ENCODE measurements at places on chromosomes 12 and 14. TPM values are rescaled to one million over a fixed set of nuclear protein-coding genes. Genes with fewer than 3 reads are reported as not detected.

Gene P2RX2
- 3.0 TPM for total RNA-seq

GRCh38 chr14:95510804-95511203 lies 5.6 kb downstream of the SYNE3 start:
- peak; percentile 18 for DNase-seq

DNA sequence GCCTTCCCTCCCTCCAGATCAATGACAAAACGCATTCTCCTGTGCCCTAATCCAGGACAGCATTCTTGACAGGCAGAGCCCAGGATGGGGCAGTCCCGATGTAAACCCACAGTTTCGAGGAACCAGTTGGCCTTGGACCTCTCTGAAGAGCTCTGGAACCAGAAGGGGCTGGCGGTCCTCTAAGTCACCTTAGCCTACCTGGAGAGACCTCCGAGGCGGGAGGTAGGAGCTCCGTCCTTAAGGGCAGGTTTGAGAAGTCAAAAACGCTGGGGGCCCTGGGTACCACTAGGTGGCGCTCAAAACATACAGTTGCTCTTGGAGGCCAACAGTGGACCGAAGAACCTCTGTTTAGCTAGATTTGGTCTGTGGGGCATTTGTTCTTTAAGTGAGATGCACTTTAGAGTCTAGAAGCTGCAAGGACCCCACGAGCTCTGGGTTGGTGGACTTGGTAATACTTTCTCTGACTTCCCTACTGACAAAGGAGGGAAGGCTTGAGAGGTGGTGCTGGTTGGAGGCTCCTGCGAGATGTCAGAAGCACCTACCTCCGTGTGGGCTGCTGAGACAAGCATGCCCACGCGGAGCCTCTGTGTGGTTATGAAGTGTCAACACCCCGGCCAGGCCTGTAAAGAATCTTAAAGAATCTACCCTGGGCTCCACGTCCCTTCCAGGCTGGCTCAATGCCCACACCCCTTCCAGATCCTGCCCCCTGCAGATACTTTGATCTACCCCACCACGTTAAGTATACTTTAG lies 74.8 kb upstream of the CHST11 start:
- DNase-seq: peak; percentile 95

DNA sequence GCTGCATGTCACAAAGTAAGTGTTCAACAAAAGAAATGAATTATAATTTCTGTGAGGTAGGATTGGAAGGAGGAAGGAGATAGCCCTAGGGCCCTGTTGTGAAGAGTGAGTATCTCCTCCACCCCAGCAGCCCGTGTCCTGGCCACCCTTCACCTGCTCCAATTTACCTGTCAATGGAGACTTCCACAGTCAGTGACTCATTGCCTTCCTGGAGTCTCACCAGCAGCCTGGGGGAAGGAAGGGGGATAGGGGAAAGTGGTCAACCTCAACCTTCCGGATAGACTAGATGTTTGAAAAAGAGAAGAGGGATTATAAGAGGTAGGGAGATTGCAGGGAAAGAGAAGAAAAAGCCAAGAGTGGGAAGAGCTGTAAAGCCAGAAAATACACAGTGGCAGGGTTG lies 9.2 kb downstream of the STAT2 start:
- no peak for DNase-seq

Gene ACOT4
- 3.7 TPM for total RNA-seq

DNA sequence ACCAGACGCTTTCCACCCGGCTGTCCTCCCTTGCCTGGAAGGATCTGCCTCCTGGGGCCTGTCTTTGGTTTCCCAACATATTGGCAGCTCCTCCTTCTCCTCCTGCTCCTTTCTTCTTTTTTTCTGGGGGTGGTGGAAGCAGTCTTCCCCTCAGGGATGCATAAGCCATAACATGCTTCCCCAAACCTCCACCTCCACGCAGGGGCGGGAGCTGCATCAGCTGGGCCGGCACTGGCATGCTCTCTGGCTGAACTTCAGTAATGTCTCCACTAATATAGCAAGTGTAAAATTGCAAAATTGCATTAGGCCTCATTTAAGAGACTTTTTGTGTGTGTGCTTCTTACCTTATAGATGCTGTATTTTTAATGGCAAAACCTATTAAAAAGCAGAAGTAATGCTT lies 58.6 kb downstream of the GLT1D1 start:
- DNase-seq: no peak

Gene OR6C6
- not detected for total RNA-seq

- DNase-seq: peak; percentile 61
These were observed 255.8 kb upstream of the CRY1 start for GRCh38 chr12:107349008-107349747.

Gene ZNF705A
- total RNA-seq: not detected

Measured in GM23338 (cell line).